Activated CD4-positive, alpha-beta T cell treated with anti-CD3 and anti-CD28 coated beads for 36 hours (primary cell): ENCODE measurements at places on chromosomes 1 and 21. TPM values are rescaled to one million over a fixed set of nuclear protein-coding genes. Genes with fewer than 3 reads are reported as not detected.

The PLEKHN1 gene
- 1.4 TPM for total RNA-seq

DNA sequence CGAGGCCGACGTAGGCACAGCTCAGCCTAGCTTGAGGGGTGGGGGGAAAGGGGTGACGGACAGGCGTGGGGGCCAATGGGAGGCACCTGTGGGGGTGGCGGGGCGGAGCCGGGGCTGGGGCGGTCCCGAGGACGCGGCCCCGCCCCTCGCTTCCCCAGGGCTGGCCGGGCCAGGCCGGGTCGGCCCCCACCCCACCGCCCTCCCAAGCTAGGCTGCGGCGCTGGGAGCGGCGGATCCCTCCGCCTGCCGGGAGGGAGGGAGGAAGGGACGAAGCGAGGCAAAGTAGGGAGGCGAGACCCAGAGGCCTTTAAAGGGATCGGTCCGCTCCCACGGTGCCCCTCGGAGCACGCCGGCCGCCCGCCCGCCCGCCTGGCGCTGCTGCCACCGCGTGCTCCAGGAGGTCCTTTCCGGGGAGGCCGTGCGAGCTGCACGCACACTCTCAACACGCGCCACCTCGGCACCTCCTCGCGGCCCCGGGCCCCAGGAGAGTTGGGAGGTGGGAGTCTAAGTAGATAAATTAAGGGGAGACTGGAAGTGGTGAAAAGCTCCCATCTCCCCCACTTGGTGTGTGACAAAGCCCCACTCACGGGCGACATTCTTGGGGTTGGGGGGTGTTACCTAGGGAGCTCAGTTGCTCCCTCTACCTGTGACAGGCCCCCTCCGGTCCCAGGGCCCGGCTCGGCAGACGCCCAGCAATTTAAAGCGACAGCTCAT, 375 bp upstream of the MEF2D start:
- peak; percentile 96 for DNase-seq

The ASAP3 gene
- total RNA-seq: 0.57 TPM

- DNase-seq: no peak
Measured at GRCh38 chr21:15363921-15364320, 299.1 kb upstream of the NRIP1 start.

- no peak for DNase-seq
Measured at GRCh38 chr21:41235201-41235600, 67.2 kb downstream of the BACE2 start.

DNA sequence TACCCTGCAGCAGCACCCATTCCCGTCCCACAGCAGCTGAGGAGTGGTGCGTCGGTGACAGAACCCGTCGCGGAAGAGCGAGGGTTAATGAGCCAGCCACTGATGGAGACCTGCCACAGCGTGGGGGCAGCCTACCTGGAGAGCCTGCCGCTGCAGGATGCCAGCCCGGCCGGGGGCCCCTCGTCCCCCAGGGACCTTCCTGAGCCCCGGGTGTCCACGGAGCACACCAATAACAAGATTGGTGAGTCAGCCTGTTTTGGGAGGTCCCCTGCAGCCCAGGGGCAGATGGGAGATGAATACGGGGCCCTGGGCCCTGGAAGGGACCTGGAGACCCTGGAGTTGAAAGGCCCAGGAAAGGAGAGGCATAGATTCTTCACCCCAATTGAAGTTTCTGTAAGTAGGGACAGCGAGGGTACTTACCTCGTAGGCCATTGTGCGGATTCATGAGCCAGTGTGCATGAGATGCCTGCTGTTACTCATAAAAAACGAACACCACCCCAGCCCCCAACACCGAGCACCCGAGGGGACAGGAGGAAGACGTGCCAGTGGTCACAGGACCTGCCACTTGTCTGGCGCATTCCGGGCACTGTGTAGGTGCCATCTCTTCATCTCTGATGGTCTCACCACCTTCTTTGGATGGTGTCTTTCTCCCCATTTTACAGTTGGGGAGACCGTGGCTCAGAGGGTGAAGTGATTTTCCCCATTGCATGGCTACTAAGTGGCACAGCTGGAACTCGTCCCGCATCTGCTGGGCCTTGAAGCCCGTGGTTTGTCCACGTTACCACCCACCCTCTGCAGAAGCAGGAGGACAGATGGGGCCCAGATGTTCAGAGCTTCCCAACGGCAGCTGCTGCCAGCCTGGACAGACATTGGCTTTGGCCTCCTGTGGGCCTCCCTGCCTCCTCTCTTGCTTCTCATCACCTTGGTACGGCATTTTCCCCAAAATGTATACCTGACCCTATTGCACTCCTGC, 28.3 kb upstream of the TNFRSF1B start:
- DNase-seq: no peak
